ENCODE measurements at places on chromosomes 11 and 22. TPM values are rescaled to one million over a fixed set of nuclear protein-coding genes. Genes with fewer than 3 reads are reported as not detected.
A peak's percentile ranks its signal among the peaks of the same experiment; 100 is the strongest.

- no peak overlapping the region for H3K27ac ChIP-seq
- H3K36me3 ChIP-seq, result no peaks in the 10 kb centered on the region
- H3K4me1 ChIP-seq, result no peaks in the 10 kb centered on the region
- peaks cover 2% of the 10 kb centered on the region for H3K27me3 ChIP-seq
- no peak overlapping the region for H3K4me3 ChIP-seq
- no peak for DNase-seq
Measured at GRCh38 chr22:47164514-47165337, 402.3 kb downstream of the TBC1D22A start.

DNA sequence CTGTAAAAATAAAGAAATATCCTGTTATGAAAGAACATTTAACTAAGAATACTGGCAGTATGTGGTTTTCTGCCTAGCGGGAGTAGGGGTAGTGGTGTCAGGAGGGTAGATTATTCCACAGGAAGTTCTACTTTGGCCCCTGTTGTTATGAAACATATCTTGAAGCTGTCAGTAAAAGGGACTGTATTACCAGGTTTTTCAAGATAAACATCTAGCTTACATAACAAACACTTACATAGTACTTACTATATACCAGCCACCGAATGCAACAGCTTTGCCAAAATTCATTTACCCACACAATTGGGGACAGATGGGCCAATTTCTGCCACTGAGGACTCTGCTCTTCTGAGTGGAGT lies 3.7 kb downstream of the TMEM123 start:
- DNase-seq, result no peak
- peaks cover 27% of the 10 kb centered on the region for H3K36me3 ChIP-seq
- H3K4me3 ChIP-seq, result no peak overlapping the region
- H3K4me1 ChIP-seq, result peaks cover 71% of the 10 kb centered on the region
- H3K27me3 ChIP-seq, result no peaks in the 10 kb centered on the region

- no peaks in the 10 kb centered on the region for H3K27me3 ChIP-seq
- peak overlapping the region; percentile 76 for H3K27ac ChIP-seq
- peaks cover 26% of the 10 kb centered on the region for H3K36me3 ChIP-seq
- H3K4me3 ChIP-seq, result peak overlapping the region; percentile 43
Measured at GRCh38 chr11:96054870-96055705, 131.2 kb upstream of the MTMR2 start.

DNA sequence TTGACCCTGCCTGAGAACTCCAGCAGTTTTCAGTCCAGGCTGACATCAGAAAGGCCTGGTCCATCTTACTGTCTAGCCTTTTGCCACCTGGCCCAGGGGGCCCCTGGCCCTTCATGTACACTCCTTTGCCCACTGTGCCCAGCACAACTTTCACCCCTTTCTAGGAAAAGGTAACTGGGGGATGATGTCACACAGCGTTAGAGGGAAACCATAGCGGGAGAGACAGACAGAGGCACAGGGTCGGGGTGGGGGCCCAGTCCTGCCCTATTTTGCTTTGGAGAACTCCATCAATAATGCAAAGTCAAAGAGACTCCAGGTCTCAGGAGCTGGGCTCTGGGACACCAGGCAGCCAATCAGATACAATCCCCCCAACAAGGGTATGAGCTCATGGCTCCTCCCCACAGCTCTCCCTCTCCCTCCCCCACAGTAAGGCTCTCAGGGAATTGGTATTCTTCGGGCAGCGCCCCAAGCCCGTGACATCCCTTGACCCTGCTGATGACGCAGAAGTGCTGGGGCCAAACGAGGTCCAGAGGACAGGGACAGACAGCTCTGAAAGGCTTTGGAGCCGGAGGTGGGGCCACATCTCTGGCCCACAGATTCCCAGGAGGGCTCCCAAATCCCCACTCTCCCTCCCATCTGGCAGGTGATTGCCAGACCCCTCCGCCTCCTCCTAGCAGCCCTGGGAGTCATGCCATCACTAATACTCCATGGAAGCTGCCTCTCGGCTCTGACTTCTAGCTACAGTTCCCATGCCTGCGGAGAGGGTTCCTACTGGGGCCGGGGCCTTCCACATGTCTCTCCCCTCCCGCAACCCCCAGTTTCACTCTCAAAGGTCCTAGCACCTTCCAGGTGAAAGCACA lies 5.9 kb downstream of the USP2 start:
- DNase-seq, result peak; percentile 77
- peak overlapping the region; percentile 69 for H3K27ac ChIP-seq
- no peak overlapping the region for H3K4me3 ChIP-seq
- no peaks in the 10 kb centered on the region for H3K36me3 ChIP-seq
- peaks cover 39% of the 10 kb centered on the region for H3K4me1 ChIP-seq
- H3K27me3 ChIP-seq, result no peaks in the 10 kb centered on the region

VPREB1 gene
- not detected for total RNA-seq

DNA sequence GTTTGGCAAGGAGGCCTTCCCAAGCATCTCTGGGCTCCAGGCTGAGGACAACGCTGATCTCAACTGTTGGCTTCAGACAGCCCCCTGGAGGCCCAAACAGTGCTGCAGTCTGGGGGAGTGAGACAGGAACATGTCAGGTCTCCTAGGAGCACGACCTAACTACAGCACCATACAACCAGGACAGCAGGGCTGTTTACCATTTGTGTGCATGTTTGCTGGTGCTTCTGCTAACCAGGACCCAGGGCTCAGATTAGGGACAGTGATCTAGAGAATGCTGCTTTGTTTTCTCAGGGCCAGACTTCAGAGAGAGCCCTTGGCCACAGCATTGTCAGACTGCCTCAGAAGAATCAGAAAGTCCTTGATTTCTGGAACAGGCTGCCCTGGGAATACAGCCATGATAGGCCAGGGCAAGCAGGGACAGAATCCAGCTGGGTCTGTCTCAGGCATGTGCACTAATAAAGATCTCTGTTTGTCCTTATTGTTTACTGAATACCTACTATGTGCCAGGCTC lies 126.5 kb downstream of the VPREB1 start:
- no peak for DNase-seq
- no peak overlapping the region for H3K27ac ChIP-seq
- no peaks in the 10 kb centered on the region for H3K36me3 ChIP-seq

All from HFFc6 (cell line).